ENCODE measurements at places on chromosomes 3 and 15.

DNA sequence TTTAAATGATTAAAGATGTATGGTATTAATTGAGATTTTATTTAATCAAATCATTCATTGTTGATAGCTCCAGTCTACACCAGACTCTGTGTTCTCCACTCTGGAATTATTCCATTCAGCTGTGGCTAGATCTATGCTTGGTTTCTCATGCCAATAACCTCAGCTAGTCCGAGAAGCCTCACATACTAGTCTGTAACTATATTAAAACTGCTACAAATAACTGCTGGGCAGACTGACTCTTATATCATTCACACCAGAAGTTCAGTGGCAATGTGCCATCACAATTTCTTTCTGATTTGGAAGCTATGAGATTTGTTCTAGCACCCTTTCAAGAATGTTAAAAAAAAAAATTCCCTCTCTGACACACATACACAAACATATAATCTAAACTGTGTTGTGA, 947.3 kb downstream of the ROBO1 start:
- DNase-seq, result no peak

- no peak for DNase-seq
Observed at GRCh38 chr3:128100161-128100560, 23.5 kb downstream of the RUVBL1 start.

- DNase-seq, result no peak
Observed at GRCh38 chr3:143809121-143809621, 39.1 kb downstream of the SLC9A9 start.

DNA sequence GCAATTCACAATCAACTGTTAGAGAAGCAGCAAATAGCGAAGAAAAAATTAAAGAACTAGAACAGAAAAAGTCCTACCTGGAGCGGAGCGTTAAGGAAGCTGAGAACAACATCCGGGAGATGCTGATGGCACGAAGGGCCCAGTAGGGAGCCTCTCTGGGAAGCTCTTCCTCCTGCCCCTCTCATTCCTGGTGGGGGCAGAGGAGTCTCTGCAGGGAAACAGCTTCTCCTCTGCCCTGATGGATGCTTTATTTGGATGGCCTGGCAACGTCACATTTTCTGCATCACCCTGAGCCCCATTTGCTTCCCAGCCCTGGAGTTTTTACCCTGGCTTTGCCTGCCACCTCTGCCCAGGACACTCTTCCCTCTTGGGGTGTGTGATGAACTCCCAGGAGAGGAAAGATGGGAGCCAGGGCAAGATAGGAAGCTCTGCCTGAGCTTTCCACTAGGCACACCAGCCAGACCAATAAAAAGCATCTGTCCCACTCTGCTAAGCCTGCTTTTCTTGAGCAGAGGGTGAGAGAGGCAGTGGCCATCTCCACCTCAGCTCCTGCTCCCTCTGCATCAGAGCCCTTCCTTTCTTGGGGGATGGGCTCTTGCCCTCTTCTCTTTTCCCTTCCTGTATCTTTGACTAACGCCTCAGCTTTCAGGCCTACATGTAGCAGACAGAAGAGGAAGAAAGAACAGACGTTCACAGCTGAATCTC, 39.4 kb downstream of the PPARG start:
- DNase-seq, result no peak

DNA sequence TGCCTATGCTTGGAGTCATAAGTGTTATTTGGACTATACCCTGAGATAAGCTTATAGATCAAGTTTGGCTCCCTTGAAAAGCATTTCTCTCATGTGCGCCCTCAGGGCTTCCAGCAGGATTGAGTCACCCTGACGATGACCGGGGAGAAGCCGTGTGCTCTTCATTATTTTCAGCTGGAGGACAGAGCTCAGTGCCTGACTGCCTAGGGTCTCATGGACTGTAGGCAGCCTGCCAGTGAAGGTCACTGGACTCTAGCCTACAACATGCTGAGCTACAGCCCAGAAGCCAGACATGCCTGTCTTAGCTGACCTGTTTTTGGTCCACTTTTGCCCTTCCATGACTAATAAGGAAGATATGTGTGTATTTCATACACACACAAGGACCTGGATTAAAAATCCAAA, 31.6 kb upstream of the NUDT16 start:
- DNase-seq, result no peak

- DNase-seq, result no peak
Observed at GRCh38 chr3:154614601-154615000, 184.6 kb upstream of the GPR149 start.

DNA sequence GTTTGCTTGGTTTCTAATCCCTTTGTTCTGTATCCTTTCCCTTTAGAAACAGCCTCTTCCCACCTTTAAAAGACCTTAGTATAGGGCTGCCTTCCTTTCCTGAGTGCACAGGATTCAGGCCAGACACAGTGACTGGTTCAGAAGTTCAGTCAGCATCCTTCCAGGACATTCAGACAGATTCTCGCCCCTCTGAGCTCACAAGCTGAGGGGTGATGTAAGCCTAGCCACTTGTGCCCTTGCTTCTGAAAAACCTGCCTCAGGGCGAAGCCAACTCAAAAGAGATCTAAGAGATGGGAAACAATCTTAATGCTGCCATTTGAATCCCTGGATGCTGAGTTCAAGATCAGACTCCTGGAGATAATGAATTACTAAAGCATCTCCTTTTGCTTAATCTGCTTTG, 6.7 kb upstream of the NSMCE3 start:
- DNase-seq, result no peak

DNA sequence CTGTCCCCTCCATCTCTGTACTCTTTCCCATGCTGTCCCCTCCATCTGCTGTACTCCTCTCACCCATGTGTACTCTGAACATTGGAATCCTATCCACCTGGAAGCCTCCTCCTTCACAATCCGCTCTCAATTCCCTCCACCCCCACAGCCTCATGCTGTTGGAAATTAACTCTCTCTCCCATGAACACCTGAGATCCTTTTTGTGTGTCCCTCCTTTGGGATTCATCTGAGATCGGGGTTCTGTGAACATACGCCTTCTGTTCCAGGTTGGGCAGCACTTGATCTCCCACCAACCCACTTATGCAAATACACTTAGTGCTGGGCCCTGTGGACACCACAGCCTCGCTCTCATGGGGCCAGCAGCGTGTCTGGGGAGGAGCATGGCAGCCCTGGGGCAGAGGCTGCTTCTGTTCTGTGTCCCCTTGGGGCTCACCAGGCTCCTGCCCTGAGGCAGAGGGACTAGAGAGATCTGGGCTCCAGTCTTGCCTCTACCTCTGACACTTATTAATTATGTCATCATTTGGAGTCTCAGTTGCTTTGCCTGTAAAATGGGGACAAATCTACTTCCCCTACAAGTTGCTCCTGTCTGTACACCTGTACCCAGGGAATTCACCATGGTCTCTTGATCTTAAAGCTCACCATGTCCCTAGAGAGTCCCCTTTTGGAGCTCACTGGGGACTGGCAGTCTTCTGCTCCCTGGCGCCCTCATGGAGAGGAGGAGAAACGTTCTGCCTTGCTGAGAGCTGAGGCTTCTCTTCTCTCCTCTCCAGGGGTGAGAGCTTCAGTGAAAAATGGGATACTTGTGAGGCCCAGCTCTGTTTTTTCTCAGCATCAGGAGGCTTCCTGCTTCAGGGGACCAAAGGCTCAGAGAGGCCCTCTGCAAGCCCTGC, 42.7 kb downstream of the ITGA11 start:
- no peak for DNase-seq

DNA sequence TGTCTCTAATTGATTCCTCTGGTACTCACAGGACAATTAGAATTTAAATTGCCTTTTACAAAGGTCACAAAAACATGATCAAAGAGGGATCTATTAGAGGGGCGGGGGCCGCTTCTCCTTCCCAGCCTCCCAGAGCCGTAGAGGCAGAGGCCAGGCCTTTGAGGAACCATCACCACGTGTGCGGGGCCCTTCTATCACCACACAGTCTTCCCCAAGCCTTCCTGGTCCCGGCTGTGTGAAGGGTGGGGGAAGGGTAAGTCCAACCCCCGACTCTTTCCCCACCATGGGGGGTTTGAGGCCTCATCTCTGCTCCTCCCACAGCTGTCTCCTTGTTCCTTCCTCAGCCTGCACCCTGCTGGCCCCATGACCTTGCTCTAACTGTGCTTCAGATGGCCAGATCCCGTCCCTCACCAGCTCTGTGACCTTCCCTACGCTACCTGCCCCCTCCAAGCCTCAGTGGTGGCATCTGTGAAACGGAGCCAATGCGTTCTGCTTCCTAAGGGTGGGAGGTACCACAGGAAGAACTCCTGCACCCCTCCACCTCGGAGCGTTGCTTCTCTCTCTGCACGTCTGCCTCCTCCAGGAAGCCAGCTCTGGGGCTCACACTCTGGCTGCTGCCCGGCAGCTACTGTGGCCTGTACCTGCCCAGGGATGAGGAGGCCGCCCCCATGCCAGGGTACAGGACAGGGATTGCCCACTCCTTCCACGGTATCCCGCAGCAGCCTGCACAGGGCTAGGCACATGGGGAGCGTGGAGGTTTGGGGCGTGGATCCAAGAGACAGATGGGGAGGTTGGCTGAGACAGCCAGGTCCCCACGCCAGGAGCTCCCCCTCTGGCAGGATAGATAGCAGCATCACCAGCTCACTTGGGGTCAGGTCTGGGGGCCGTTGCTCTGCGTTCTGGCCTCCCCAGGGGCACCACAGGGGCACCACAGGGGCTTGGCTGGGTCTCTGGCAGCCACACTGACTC, 83.8 kb downstream of the LINGO1 start:
- no peak for DNase-seq

- no peak for DNase-seq
Observed at GRCh38 chr3:95923496-95924210, 890.7 kb upstream of the EPHA6 start.

- no peak for DNase-seq
Observed at GRCh38 chr3:71120012-71120411, 463.5 kb downstream of the FOXP1 start.

DNA sequence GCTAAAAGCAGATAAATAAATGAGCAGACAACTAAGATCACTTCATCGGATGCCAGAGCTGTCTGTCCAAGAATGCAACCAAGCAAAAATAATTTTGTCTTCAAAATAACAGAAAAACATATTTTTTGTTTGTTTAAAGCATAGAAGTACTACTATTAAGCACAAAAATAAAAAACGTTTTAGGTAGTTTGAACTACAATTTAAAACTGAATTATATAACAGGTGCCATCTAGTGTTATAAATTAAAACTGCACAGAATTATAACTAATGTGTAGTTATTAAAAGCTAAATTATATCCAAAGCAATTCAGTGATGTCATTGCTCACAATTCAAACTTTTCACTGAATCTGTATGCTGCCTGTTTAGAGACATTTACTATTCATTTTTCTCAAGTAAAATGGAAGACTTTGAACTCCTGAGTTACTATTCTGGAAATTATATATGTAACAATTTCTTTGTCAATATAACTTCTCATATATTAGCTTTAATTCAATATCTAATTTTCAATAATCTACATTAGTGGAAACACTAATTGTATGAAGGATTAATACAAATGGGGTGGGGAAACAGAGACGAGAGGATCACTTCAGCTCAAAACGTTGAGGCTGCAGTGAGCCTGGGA, 29.5 kb downstream of the LINS1 start:
- no peak for DNase-seq

- no peak for DNase-seq
Observed at GRCh38 chr15:75650908-75651809, 3.4 kb downstream of the SNX33 start.

- DNase-seq, result no peak
Observed at GRCh38 chr3:12662593-12663400, 1.1 kb downstream of the RAF1 start.

- DNase-seq, result no peak
Observed at GRCh38 chr3:193595939-193596487, 3.0 kb downstream of the OPA1 start.

- DNase-seq, result no peak
Observed at GRCh38 chr15:25709437-25710159, 153.5 kb downstream of the ATP10A start.

DNA sequence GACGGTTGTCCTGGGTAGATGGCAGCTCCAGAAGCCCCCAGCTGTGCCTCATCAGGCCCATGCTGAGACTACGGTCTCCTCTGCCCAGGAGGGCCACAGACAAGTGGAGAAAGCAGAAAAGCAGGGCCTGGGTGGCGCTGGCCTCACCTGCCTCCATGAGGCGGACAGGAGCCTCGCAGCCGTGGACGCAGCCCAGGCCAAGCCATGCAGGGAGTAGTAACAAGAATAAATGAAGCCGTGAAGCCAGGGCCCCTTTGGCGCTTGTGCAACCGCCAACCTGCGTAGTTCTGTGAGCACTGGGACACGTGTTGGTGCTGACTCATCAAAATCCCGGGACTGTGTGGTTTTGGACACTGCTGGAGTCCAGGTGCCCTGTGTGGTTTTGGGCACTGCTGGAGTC, 12.3 kb upstream of the MUC4 start:
- DNase-seq, result no peak

DNA sequence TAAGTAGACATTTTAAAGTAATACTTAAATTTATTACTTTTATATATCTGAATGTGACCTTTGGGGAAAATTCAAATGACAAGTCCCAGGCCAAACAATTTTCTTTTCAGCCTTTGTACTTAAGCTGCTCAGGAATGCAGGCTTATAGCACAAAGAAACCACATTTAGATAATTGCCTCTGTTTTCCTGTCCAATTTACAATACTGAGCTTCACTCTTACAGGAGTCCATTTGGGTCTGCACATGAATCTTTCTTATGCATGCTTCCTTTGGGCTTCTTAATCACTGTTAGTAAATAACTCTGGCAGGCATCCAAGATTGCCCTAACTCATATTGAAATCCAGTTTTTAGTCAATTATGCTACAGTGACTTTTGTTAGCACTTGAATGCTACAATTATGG, 459.4 kb upstream of the TGFBR2 start:
- no peak for DNase-seq

Data from GM13976 (cell line).